ENCODE measurements at places on chromosomes 16 and 17. TPM values are rescaled to one million over a fixed set of nuclear protein-coding genes. Genes with fewer than 3 reads are reported as not detected.
A peak's percentile ranks its signal among the peaks of the same experiment; 100 is the strongest.

Gene METTL9
- 313 TPM for total RNA-seq

Gene CLEC18C
- total RNA-seq: 1.1 TPM

Gene TSPAN10
- 5.0 TPM for total RNA-seq

Gene OR1F1
- total RNA-seq: not detected

Gene ATP1B2
- total RNA-seq: 34.6 TPM

Gene CHTF18
- total RNA-seq: 107 TPM

Gene UMOD
- not detected for total RNA-seq

Gene CCDC154
- total RNA-seq: 0.32 TPM

GRCh38 chr17:40068129-40068581 lies 5.4 kb downstream of the THRA start:
- no peak for DNase-seq
- no peak overlapping the region for H3K4me3 ChIP-seq
- no peaks in the 10 kb centered on the region for H3K36me3 ChIP-seq

DNA sequence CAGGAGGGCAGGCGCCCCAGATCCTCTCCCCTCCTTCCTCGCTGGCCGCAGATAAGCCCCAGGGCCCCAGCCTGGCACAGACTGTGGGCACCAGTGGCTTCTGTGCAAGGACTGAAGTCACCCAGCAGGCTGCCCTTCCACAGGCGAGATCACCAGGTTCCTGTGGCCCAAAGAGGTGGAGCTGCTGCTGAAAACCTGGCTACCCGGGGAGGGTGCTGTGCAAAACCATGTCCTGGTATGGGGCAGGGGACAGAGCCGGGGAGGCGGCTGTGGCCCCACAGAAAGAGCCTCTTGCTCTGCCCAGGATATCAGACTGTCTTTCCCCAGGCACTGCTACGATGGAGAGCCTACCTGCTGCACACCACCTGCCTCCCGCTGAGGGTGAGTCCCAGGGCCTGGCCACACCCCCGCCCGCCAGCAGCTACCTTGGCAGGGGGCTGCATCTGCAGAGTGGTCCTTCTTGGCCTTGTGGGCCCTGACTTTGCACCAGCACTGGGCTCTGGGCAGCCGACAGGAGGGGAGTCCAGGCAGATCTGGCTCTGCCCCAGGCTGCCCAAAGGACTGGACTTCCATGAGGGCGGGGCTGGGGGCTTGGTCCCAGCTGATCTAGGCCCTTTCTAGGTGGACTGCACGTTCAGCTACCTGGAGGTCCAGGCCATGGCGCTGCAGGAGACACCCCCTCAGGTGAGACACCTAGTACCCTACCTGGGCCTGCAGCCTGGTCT lies 615 bp downstream of the CARMIL2 start:
- H3K27ac ChIP-seq: no peak overlapping the region
- H3K4me1 ChIP-seq: no peaks in the 10 kb centered on the region
- no peaks in the 10 kb centered on the region for H3K36me3 ChIP-seq
- DNase-seq: no peak

GRCh38 chr17:39208893-39209292 lies 8.8 kb downstream of the RPL19 start:
- no peak overlapping the region for H3K27ac ChIP-seq
- peaks cover 13% of the 10 kb centered on the region for H3K36me3 ChIP-seq
- H3K27me3 ChIP-seq: no peaks in the 10 kb centered on the region
- H3K4me1 ChIP-seq: peaks cover 13% of the 10 kb centered on the region
- DNase-seq: no peak
- H3K4me3 ChIP-seq: peak overlapping the region; percentile 24

- no peak overlapping the region for H3K27ac ChIP-seq
- peaks cover 4% of the 10 kb centered on the region for H3K27me3 ChIP-seq
- no peak overlapping the region for H3K4me3 ChIP-seq
- H3K4me1 ChIP-seq: no peaks in the 10 kb centered on the region
- no peaks in the 10 kb centered on the region for H3K36me3 ChIP-seq
- DNase-seq: no peak
Measured at GRCh38 chr17:45256114-45256966, 5.6 kb downstream of the SPATA32 start.

DNA sequence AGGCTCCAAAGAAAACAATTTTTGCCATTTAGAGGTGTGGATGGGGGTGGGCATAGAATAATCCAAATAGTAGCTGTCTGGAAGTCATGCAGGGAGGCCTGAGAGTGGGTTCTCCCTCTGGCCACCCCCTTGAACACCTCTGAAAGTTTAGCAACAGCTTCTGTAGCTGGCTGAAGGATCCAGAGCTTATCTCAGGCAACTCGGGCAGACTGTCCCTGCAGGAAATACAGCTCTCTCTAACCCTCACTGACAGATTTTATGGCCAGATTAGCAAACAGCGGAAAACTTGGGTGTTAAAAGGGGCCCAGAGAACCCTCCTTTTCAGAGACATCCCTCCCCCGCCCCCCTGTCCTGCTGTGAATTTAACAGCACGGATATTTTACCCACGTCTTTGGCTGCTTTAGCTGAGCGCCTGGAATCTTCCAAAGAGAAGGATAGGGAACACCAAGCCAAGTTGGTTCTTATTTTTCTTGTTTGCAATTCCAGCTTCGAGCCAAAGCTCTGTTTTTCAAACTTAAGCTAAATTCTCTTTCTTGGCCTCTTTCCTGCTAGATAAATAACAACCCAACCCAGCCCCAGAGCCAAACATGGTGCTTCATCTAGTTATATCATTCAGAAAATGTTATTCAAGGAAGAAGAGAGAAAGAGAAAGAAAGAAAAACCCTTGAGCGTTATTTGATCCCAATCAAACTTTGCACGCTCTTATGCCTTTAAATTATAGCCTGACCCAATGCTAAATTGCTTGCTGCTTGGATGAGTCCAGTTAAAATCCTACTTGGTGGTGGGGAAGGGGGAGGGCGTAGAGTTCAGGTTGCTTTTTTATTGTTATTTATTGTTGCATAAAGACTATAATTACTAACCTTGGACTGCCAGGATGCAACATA lies 2.3 kb upstream of the HOXB2 start:
- H3K27me3 ChIP-seq: peaks cover 23% of the 10 kb centered on the region
- DNase-seq: peak; percentile 46
- H3K4me3 ChIP-seq: peak overlapping the region; percentile 90
- peaks cover 7% of the 10 kb centered on the region for H3K36me3 ChIP-seq

- no peaks in the 10 kb centered on the region for H3K36me3 ChIP-seq
- no peak overlapping the region for H3K27ac ChIP-seq
- no peak overlapping the region for H3K4me3 ChIP-seq
- H3K27me3 ChIP-seq: peaks cover 88% of the 10 kb centered on the region
- H3K4me1 ChIP-seq: no peaks in the 10 kb centered on the region
Measured at GRCh38 chr16:15854906-15855703, 1.7 kb downstream of the MYH11 start.

DNA sequence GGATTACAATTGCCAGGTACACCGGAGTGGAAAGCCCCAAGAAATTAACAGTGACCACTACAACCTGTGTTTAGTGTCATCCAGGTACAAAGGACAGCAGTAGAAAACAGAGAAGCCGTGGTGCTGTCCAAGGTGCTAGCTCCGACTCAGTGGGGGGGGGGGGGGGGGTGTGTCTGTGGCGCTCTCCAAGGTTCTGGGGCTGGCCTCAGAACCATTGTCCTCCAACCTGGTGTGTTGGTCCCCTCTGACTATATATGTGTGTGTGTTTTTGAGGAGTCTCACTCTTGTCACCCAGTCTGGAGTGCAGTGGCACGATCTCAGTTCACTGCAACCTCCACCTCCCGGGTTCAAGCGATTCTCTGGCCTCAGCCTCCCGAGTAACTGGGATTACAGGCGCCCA lies 5.8 kb upstream of the ZNF23 start:
- no peaks in the 10 kb centered on the region for H3K27me3 ChIP-seq
- H3K36me3 ChIP-seq: no peaks in the 10 kb centered on the region
- H3K4me1 ChIP-seq: no peaks in the 10 kb centered on the region

- DNase-seq: no peak
- H3K27me3 ChIP-seq: no peaks in the 10 kb centered on the region
- peaks cover 3% of the 10 kb centered on the region for H3K4me1 ChIP-seq
- no peak overlapping the region for H3K4me3 ChIP-seq
Measured at GRCh38 chr16:14464192-14464591, 165.9 kb downstream of the PARN start.

DNA sequence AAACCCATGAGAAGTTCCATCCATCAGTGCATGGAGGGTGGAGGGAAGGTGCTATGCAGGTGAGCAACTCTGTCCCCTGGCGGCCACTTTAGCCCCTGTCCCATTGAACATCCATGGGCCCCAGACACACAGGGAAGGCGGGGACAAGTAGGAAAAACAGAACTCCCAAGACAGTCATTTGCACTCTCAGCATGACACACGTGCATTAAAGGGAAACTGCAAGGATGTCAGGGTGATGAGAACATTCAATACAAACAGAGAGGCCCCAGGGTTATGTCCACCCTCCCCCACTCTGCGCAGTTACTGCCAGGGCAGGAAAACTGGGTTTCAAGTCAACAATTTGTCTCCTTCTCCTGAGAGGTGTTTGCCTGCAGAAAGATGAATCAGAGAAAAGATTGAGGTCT lies 44.0 kb upstream of the AKTIP start:
- no peaks in the 10 kb centered on the region for H3K27me3 ChIP-seq
- no peak overlapping the region for H3K4me3 ChIP-seq
- peak; percentile 32 for DNase-seq
- H3K4me1 ChIP-seq: no peaks in the 10 kb centered on the region

DNA sequence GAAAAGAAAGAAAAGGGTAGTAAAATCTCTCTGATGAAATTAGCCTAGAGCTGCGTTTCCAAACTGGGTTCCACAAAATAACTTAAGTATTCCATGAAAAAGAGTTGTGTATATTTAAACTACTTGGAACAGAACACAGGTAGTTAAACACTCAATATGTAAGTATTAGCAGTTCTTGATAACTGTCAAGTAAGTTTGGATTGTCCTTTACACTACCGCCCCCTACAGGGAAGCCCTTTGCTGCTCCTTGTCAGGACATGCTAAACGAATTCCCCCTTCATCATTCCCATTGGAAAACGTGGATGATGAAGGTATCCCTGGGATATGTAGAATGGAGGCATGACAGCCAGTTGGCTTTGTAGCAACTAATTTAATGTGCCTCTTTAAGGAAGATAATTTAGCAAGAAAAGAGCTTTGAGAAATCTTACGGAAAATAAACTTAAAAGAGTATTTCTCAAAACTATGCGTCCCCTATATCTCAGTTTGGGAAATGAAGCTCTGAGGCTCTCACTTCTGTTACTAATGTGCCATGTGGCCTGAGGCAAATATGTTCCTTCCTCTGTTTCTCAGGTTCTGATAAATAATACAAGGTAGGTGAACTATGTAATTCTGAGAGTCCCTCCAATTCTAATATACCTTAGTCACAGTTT lies 18.8 kb downstream of the NCBP3 start:
- DNase-seq: peak; percentile 70
- no peak overlapping the region for H3K4me3 ChIP-seq
- peaks cover 47% of the 10 kb centered on the region for H3K36me3 ChIP-seq

DNA sequence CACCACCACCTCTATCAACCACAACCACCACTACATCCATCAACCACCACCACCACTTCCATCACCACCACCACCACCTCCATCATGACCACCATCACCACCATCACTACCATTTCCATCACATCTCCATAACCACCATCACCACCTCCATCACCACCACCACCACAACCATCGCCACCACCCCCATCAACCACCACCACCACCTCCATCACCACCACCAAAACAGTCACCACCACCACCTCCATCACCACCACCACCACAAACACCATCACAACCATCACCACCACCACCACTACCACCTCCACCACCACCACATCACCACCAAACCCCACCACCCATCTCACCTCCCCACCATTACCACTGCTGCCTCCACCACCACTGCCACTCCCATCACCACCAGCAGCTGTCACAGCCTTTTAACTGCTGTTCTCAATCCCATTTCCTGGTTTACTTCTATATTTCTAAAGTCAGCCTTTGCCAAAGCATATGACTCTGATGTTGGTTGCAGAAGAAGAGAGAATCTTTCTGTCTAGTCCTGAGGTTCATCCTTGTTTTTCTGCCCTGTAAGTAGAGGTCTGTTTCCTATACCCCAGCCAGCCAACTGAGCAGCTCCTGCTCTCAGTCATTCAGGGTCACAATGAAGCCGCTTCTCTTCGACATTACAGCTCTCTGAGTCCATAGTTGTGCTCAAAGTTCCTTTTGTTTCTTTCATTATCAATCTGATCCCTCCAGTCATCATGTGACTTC lies 14.0 kb downstream of the MARCHF10 start:
- H3K4me3 ChIP-seq: no peak overlapping the region
- no peak overlapping the region for H3K27ac ChIP-seq
- H3K27me3 ChIP-seq: no peaks in the 10 kb centered on the region
- H3K4me1 ChIP-seq: peaks cover 11% of the 10 kb centered on the region
- DNase-seq: no peak

DNA sequence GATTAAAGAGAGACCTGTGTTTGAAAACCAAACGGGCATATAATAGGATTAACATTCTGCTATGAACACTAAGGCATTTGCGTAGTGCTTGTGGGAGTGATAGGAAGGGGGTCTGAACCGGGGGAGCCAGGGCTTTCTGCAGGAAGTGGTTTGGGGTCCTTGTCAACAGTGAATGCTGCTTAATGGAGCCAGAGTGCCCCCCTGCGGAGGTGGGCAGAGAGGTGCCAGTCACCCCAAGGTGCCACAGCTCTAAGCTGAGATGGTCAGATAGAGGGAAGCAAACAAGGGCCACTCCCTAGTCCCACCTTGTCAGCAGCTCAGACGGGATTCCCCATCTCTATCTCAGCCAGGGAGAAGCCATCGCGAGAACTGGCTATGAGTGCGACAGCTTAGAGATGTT lies 17.7 kb downstream of the NAA60 start:
- H3K27me3 ChIP-seq: no peaks in the 10 kb centered on the region
- peaks cover 37% of the 10 kb centered on the region for H3K4me1 ChIP-seq
- H3K36me3 ChIP-seq: no peaks in the 10 kb centered on the region
- H3K27ac ChIP-seq: peak overlapping the region; percentile 98
- no peak overlapping the region for H3K4me3 ChIP-seq
- DNase-seq: no peak

DNA sequence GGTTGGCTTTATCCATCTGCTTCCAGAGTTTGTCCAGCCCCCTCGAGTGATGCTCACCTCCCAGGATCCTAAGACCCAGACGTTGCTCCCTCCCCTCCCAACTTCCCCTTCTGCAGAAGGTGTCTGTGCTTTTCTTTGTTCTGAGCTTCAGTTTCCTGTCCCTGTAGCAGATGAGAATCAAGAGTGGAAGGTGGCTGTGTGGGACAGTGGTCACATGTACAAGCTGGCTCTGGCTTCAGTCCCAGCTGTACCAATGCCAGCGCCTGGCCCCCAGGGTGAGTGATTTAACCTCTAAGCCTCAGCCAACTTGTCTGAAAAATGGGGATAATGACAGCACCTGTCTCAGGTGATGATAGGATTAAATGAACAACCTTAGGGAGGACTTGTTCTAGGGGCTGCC lies 7.7 kb downstream of the PRR15L start:
- H3K27me3 ChIP-seq: no peaks in the 10 kb centered on the region
- H3K4me3 ChIP-seq: no peak overlapping the region
- no peaks in the 10 kb centered on the region for H3K36me3 ChIP-seq

- no peak for DNase-seq
- no peak overlapping the region for H3K4me3 ChIP-seq
- no peaks in the 10 kb centered on the region for H3K4me1 ChIP-seq
- H3K36me3 ChIP-seq: no peaks in the 10 kb centered on the region
Measured at GRCh38 chr17:61809816-61810392, 53.4 kb downstream of the BRIP1 start.

- no peak overlapping the region for H3K4me3 ChIP-seq
- DNase-seq: peak; percentile 53
- H3K27ac ChIP-seq: no peak overlapping the region
- H3K27me3 ChIP-seq: no peaks in the 10 kb centered on the region
Measured at GRCh38 chr17:55634702-55635101, 88.0 kb downstream of the TMEM100 start.

Data from cardiac muscle cell (in vitro differentiated cells and primary cell).